ENCODE measurements at places on chromosomes 2 and 18.

DNA sequence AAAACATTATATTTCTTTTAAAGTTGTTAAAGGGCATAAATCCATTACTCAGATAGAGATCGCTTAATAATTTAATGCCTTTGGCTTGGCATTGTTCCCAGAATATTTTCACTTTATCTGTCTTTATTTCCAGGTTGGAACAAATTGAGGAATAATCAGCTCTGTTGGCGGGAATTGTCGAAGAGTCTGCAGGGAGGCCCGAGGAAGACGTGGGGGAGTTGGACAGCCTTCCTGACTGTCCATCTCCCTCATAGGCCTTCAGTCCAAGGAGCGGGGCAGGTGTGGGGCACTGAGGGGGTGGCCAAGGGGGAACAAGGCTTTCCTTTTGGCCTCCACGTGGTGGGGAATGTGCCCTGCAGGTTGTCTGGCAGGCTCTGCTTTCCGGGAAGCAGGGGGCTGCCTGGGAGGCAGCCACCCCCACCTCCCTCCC, 179.6 kb downstream of the ZBTB7C start:
- DNase-seq, result no peak

- DNase-seq, result no peak
Observed at GRCh38 chr2:105592288-105592687, 152.4 kb upstream of the NCK2 start.

DNA sequence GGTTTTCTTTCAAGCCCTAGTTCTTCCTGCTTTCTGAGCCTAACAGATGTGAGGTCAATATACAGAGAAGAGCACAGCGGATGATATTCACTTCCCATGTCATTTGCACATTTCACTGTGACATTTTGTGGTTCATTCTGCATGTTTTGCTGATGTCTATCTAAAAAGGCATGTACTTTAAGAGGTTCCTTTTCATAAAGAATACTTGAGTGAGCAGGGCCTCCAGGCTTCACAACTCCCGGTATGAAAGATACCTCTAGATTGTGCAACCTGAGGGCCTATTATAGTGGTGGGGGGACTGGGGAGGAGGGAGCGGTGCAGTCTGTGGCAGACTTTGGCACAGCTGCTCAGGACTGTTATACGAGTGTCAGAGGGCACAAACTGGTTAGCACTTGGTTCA, 54.6 kb downstream of the CPO start:
- DNase-seq, result no peak

GRCh38 chr2:32498306-32498705, 129.5 kb upstream of the TTC27 start:
- DNase-seq, result no peak

- no peak for DNase-seq
Observed at GRCh38 chr2:204279819-204280218, 265.5 kb upstream of the PARD3B start.

DNA sequence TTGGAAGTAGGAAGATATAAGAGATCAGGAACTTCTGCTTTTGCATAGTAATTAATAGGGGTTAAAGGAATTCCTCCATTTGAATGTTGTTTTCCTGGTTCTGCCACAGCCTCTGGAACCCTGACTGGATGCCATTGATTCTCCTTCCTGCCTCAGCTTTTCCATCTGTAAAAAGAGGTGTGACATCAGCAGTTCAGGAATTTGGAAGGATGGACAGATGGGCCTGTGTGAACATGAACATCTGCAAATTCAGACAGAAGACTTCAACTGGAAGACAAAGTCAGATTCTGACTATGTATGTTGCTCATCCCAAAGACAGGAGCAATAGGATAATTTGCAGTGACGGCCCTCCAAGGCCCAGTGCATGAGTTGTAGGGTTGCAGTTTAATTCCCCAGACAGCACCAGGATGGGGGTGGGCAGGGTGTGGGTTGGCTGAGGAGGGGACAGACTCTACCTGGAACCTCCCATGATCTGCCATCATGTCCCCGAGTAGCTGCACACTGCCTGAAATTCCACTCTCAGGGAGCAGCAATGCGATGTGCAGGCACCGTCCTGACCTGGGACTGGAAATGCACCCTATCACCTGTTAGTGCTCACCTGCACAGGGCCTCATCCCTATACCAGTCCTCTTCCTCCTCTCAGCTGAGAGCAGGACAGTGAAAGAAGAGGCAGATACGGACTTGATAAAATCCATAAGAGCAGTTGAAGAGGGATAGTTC, 98.9 kb upstream of the EPAS1 start:
- DNase-seq, result no peak

DNA sequence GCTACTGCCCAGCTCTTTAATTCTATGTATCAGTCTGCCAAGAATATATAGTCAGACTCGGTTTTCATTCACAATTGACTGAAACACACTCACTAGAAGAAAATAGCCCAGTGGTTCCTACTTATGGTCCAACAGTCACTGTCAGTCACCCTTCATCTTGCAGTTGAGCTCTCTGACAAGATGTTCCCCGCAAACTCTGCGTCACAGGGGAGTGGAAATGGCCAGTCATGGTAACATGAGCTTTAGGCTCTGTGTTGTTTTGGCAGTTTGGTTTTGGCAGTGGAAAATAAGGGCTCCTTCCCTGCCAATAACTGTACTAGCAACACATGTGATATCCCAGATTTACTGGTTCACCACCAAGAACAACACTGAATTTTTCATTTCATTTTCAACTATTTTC, 122.5 kb downstream of the PRPF40A start:
- no peak for DNase-seq

DNA sequence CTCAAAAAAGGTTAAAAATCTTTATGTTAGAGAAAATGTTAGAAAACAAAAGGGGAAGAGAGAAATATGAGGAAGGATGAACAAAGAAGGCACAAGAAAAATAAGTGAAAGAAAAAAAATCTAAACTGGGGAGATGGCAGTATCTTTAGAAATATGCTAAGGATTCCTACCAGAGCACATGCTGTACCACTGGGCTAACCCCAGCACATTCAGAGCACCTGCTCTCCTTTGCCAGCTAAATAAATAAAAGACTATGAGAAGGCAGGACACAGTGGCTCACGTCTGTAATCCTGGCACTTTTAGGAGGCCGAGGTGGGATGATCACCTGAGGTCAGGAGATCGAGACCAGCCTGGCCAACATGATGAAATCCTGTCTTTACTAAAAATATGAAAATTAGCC, 92.2 kb upstream of the CDKL4 start:
- DNase-seq, result no peak

GRCh38 chr2:74867841-74868658, 34.1 kb downstream of the HK2 start:
- DNase-seq, result no peak

GRCh38 chr2:237194906-237195305, 109.2 kb downstream of the COPS8 start:
- no peak for DNase-seq

DNA sequence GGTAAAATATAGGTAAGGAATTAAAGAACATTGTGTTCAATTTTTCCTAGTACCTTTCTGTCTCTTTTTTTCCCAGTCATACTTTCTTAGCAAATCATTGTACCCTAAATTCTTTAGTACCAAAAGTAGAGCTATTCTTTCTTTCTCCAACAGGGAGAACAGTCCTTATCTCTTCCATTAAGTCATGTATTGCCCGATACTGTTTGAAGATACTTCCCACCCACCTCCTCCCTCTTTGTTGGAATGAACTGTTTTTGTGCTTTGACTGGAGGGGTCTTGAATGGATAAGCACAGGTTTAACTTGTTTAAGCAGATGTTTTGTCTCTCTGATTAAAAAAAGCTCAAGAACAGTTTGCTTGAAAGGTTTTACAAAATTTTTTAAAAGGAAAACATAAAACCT, 41.3 kb downstream of the RAB10 start:
- DNase-seq, result no peak

DNA sequence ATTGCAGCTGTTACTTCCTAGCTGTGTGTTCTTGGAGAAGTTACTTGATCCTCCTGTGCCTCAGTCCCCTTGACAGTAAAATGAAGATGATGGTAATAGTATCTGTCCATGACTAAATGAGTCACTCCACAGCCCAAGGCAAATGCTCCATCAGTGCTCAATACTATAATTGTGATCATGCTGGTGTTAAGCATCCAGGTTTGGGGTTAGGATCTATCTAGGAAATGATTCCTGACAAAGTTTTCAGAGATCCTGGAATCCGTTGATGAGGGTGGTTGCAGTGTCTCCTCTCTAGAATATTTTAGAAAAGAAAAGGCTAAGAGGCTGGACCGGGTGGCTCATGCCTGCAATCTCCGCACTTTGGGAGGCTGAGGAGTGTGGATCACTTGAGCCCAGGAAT, 2.7 kb upstream of the PRELID3A start:
- DNase-seq, result no peak

DNA sequence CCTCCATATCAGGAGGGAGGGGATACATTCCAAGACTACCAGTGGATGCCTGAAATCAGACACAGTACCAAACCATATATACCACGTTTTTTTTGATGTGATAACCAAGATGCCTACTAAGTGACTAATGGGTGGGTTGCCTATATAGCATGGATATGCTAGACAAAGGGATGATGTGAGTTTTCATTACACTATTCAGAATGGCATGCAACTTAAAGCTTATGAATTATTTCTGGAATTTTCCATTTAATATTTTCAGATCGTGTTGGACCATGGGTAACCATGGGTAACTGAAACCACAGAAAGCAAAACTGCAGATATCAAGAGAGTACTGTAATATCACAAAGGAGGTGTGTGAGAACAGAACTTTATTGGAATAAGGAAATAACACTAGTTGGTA, 39.6 kb upstream of the CRACDL start:
- no peak for DNase-seq

DNA sequence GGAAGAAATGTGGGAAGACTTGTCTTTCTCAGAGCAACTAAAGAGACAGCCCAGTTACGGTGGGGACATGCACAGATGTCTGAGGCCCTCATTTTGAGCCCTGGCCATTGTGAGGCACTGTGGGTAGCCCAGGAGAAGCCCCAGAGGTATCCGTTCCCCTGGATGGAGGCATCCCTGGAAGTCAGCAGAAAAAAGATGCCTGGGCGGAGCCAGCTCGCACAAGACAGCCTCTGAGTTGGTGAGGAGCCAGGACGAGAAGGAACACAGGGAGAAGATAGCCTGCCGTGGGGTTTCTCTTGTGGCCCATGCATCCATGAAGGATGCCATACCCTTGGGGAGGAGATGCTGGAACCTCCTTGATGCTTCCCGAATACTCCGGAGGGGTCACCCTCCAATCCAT, 56.9 kb upstream of the SEMA4C start:
- DNase-seq, result no peak

DNA sequence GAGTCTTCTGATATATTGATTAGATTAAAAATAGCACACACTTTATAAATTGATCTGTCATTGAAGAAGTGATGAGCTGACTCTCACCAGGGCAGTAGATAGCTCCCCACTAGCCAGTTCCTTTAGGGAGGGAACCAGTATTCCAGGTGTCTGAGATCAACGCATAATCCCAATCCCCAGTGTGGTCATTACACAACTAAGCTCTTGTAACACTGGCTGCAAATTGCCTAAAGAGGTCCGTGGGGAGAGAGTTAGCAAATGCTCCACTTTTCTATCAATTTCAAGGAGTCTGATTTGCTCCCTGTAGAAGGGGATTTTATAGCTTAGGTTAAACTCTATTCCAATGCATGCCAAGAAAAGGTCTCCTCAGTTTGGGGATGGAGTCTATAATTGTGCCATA, 7.7 kb downstream of the SLC14A1 start:
- DNase-seq, result no peak

DNA sequence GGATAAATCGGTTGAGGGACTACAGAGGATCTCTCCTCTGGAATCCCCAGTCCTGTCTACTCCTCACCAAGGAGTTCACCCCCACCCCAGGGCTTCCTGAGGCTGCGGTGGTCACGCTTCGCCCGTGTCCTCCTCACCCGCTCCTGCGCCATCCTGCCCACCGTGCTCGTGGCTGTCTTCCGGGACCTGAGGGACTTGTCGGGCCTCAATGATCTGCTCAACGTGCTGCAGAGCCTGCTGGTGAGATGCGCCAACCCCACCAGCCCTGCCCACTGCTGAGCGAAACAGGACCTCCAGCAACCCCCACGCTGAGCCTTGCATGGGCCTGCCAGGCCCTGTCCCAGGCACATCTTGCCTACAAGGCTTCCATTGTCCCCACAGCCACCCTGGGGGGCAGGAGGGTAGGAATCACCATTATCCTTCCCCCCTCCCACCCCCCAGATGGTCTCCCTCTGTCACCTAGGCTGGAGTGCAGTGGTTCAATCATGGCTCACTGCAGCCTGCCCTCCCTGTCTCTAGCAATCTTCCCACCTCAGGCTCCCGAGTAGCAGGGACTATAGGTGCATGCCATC, 6.7 kb upstream of the CTDSP1 start:
- no peak for DNase-seq

DNA sequence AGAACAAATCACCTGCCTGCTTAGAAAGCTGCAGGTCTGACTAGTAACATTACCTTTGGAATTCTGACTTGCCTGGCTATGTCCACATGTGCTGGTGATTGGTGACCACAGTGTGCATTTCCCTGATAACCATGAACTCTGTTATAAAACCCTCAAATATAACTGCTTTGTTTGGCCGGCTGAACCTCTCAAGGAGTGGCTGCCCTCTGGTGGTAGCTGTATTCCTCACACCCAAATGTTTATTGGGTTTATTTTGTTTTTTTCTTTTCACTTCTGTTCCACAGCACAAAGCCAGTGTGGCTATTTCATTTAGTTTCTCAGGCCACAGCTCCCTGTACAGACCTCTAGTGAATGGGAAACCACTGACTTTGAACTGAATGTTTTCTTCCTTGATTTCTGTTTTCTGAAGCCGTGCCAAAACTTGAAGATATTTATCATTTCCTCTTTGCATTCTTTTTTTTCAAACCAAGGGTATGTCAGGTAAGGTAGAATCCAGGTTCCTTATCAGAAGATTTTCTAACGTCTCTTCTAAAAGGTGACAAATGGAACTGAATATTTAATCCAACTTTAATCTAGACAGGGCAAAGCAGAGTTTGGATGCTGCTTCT, 549.0 kb upstream of the VRK2 start:
- no peak for DNase-seq

- DNase-seq, result no peak
Observed at GRCh38 chr2:108182489-108182888, 57.3 kb upstream of the SULT1C3 start.

GRCh38 chr18:10085416-10085815, 171.6 kb downstream of the VAPA start:
- no peak for DNase-seq

- no peak for DNase-seq
Observed at GRCh38 chr2:9008951-9009664, 5.6 kb upstream of the MBOAT2 start.

DNA sequence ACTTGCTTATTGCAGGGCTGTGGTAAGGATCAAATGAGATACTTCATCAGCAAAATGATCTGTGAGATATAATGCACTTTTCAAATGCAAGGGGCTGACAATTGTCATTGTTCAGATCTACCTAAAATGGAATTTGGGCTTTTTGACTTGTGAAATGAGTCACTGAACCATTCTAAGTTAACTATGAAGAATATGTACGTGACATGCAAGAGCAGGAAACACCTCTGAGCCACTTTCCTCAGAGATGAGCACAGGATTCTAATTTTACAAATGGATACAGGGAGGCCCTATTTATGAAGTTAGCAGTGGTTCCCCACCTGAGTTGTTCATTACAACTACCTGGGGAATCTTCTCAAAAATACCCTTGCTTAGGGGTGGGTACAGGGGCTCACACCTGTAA, 26.7 kb downstream of the CTLA4 start:
- DNase-seq, result no peak

Measured in activated T-helper 1 cell treated with anti-CD3 and anti-CD28 coated beads, Interleukin-2, amount 50 U/mL, for 16 hours (primary cell).